ENCODE measurements at places on chromosomes 11 and 22. TPM values are rescaled to one million over a fixed set of nuclear protein-coding genes. Genes with fewer than 3 reads are reported as not detected.

Gene TEAD1
- 102 TPM for total RNA-seq

Gene OR51B5
- total RNA-seq: not detected

Gene SCYL1
- total RNA-seq: 182 TPM

Gene ATP6V1E1
- 40.2 TPM for total RNA-seq

Gene RTN4RL2
- 0.79 TPM for total RNA-seq

Gene B4GALNT4
- not detected for total RNA-seq

Gene CDHR5
- total RNA-seq: 11.9 TPM

Gene DEPDC7
- total RNA-seq: 3.3 TPM

Gene INCENP
- total RNA-seq: 164 TPM

Gene OR52M1
- not detected for total RNA-seq

Gene PEX26
- total RNA-seq: 23.4 TPM

Gene CCDC73
- total RNA-seq: not detected

Gene CLCF1
- 29.7 TPM for total RNA-seq

Gene REXO2
- 95.7 TPM for total RNA-seq

Gene SLC22A12
- not detected for total RNA-seq

Gene OR56A1
- total RNA-seq: not detected

Gene DAGLA
- total RNA-seq: 9.2 TPM

Gene IL17REL
- 0.03 TPM for total RNA-seq
